Motor neuron (in vitro differentiated cells): ENCODE measurements at places on chromosomes 3 and 15.
A peak's percentile ranks its signal among the peaks of the same experiment; 100 is the strongest.

- ATAC-seq, result no peak
Observed at GRCh38 chr3:24060055-24060454, 115.0 kb downstream of the NR1D2 start.

DNA sequence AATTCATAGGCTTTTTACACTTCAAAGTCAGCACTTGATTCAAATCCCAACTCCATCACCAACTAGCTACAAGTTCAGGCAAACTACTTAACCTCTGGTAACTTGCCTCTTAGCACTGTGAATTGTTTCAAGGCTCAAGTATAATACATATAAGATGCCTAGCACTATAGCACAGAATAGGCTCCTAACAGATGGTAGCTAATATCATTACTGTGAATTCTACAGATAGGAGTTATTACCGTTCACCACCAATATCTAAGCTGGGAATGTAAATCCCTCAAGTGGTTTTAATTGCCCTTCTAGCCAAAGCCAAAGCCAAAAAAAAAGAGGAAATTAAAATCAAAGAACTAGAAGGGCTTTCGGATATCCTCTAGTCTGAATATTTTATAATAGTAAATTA, 15.4 kb downstream of the DLG1 start:
- ATAC-seq, result no peak

DNA sequence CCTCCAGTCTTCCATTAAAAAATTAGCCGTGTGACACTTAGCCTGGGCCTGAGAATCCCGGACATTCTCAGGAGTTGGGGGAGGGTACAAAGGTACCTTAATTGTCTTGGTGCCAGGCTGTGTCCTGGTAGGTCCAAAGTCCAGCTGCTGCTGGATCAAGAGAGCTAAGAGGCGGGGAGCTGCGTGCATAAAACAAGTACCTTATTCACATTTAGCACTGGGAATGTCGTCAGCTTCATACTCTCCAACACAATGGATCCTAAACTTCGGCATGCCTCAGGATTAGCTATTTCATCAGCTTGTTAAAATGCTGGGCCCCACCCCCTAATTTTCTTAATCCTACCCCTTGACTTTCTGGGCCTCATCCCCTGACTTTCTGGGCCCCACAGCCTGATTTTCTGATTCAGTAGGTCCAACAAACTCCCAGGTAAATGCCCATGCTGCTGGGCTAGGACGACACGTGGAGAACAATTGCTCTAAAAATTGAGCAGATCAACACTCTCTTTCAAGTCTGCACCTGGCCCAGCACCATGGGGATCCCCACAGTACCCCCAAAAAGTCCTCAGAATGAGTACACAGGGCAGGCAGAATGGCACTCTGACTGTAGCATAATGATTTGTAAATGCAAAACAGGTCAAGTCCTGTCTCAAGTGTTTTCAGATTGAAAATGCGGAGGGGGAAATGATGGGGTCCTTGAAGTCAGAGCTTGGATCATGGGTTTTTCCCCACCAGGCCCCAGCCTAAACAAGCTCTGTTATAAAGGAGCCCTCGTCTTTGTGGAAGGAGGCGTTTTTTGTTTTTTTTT, 5.6 kb upstream of the AEN start:
- ATAC-seq, result no peak

GRCh38 chr3:129958755-129959154, 15.8 kb upstream of the TRH start:
- ATAC-seq, result no peak

- ATAC-seq, result no peak
Observed at GRCh38 chr15:67420137-67420536, 100.8 kb upstream of the C15orf61 start.

- peak; percentile 60 for ATAC-seq
Observed at GRCh38 chr3:107268469-107268868, 108.8 kb upstream of the CCDC54 start.

DNA sequence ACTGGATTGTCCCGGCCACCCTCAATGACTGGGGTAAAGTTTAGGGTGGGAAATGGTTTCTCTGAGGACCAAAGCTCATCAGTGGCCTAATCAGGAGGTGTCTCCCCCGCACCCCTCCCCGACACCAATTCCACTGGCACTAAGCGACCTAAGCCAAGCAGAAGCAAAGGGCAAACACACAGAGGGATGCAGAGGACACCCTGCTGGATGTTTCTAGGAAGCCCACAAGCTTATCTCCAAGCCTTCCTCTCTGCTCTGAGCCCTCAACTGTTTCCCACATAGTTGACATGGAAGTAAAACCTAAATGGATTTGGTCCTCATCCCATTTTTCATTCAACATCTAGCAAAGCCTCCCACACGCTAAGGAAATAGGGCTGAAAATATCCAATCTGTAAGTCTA, 68.5 kb downstream of the C3orf70 start:
- ATAC-seq, result no peak

- no peak for ATAC-seq
Observed at GRCh38 chr3:196268284-196269163, 19.0 kb downstream of the PCYT1A start.

GRCh38 chr3:168327856-168328255, 232.1 kb upstream of the GOLIM4 start:
- ATAC-seq, result no peak

GRCh38 chr3:37310666-37311050, 136.3 kb upstream of the LRRFIP2 start:
- ATAC-seq, result no peak
